ENCODE measurements at places on chromosomes 5 and 9.

GRCh38 chr9:112041536-112042243 lies 133.4 kb downstream of the SUSD1 start:
- no peak for DNase-seq

DNA sequence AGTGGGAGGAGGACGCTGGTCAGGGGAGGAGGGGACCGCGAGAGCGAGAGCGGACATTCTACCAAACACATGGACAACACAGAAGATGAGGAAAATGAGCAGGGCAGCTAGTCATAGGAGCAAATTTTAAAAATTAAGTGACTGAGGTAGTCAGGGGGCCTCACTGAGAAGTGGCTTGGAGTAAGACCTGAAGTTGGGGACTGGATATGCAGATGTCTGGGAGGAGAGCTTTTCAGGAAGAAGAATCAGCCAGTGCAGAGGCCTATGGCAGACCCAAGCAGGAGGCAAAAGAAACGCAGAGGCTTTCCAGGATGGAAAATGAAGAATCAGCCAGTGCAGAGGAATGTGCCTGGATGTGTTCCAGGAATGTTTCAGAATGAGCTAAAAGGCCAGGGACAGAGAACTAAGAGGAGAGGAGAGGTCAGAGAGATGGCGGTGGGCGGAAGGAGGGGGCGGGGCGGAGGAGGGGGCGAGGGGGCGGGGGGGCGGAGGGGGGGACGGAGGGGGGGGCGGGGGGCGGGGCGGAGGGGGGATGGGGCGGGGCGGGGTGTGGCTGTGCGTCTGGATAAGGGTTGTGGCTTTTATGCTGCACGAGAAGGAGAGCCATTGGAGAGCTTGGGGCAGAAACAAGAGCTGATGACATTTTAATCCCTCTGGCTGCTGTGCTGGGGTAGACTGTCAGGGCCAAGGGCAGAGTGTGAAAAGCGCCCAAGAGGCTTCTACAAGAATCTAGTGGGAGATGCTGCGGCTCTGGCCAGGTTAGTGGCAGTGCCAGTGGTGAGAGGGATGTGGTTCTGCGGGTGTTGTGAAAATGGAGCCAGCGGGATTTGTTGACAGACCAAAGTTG lies 129.6 kb downstream of the KCNIP1 start:
- DNase-seq = no peak

GRCh38 chr9:124349267-124349666 lies 66.0 kb downstream of the PSMB7 start:
- DNase-seq = no peak

- no peak for DNase-seq
Observed at GRCh38 chr9:128390150-128390812, 19.1 kb downstream of the URM1 start.

DNA sequence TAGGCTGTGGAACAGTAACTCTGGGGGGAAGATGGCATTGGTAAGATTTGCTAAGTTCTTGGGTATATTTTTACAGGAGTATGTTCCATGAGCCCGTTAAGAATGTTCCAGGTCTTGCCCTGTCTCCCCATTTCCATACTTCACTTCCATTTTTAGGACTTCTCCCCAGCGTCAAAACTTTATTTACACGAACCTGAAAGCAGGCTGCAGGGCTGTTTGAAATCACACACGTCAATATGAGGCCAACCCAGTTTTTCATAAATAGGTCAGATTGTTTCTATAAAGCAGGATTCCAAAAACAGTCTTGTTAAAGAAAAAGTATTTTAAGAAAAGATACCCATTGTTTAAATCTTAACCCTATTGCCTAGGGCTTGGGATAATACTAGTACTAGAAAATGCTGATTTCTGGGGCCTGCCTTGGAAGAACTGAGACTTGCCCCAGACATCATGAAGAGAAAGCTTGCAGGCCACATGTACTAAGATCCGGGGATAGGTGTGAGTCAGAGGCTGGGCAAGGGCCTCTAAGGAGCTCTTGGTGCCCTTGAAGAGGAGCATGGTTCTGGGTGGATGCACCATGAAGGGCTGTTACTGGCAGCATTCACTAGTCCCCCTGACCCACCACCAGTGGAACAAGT lies 24.2 kb downstream of the TRIO start:
- DNase-seq = no peak

- DNase-seq = no peak
Observed at GRCh38 chr5:84585218-84585617, 200.5 kb upstream of the EDIL3 start.

GRCh38 chr9:124660341-124660801 lies 110.7 kb downstream of the NR6A1 start:
- no peak for DNase-seq

DNA sequence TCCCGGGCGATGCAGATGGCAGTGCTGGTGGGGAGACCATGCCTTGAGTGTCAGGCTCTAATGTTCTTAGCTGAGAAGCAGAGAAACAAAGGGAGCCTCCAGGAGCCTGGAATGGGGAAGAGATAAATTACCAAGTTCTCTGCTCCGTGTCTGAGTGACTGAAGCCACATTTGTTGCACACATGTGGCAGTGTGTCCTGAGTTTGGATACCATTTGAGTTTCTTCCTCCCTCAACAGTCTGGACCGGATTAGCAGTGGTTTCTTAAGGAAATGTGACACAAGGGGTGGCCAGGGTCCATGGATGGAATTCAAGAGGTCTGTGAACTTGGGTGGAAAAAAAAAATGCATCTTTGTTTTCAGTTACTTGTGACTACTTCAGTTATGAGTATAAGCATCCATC lies 50.7 kb upstream of the GARNL3 start:
- DNase-seq = no peak

DNA sequence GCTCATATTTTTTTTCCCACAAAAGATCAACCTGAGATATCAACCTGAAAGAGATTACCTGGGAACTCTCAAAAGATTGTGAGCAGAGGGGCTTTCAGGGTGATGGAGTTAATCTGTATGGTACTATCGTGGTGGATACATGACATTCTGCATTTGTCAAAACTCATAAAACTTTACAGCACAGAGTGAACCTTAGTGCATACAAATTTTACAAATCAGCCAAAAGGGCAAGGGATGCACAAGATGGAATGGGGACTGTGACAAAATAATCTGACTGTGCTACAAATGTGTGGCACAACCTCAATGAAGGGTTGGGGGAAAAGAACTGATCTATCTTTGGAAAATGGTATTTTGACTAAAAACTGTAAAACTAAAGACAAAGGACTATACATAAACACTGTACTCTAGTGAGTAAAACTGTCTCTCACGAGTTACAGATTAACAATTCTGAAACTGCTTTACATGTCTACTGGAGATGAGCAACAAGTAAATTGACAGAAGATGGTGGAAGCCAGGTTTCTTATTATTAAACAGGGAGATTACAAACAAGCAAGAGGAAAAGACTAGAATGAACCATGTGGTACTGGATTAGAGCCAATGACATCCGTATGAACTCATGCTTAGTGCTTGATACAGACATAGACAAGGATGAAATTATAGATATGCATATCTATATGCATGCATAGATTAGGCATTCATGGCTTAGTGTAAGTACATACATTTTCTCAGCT lies 24.8 kb upstream of the RLN1 start:
- no peak for DNase-seq

DNA sequence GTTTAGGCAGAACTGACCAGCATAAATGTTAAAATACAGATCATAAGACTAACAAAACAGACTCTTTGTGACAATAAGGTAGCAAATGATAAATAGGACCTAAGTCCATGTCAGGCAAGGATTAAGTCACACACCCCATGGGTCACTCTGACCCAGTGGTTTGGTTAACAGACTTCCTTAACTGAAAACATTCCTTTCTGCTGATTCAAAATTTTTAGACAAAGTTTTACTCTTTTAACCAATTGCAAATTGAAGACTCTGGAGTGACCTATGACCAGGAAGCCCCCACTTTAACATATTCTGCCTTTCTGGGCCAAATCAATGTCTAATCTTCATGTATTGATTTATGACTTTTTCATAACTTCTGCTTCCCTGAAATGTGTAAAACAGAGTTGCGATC lies 4.9 kb upstream of the NXNL2 start:
- DNase-seq = no peak

DNA sequence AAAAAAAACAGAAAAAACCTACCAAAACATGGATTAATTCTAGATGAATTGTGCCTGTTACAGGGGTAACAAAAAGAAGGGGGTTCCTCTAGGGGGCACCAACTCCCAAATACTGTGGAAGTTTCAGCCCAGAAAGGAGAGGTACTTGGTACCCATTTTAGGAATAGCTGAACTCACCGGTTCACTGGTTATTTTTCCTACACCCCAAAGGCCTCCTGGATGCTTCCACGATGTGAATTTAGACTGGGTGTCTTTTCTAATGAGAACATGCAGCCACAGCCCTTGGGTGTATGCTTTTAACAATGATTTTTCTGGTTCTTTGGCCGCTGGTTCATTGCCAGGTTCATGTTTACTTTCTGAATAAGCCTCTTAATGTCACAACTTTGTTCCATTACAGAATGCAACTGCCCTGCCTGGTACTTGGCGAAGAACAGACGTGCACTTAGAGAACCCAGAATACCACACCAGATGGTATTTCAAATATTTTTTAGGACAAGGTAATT lies 46.7 kb downstream of the GARNL3 start:
- DNase-seq = no peak

GRCh38 chr9:93091453-93092081 lies 4.5 kb upstream of the CARD19 start:
- no peak for DNase-seq

- DNase-seq = peak; percentile 40
Observed at GRCh38 chr9:131728961-131729360, 10.9 kb downstream of the RAPGEF1 start.
